ENCODE measurements at places on chromosomes 3 and 15.

GRCh38 chr3:45881078-45882022 lies 5.0 kb upstream of the CCR9 start:
- peak; percentile 91 for DNase-seq

- no peak for DNase-seq
Observed at GRCh38 chr15:25884370-25884769, 21.2 kb upstream of the ATP10A start.

- DNase-seq: no peak
Observed at GRCh38 chr3:17136136-17136721, 251.5 kb downstream of the PLCL2 start.

DNA sequence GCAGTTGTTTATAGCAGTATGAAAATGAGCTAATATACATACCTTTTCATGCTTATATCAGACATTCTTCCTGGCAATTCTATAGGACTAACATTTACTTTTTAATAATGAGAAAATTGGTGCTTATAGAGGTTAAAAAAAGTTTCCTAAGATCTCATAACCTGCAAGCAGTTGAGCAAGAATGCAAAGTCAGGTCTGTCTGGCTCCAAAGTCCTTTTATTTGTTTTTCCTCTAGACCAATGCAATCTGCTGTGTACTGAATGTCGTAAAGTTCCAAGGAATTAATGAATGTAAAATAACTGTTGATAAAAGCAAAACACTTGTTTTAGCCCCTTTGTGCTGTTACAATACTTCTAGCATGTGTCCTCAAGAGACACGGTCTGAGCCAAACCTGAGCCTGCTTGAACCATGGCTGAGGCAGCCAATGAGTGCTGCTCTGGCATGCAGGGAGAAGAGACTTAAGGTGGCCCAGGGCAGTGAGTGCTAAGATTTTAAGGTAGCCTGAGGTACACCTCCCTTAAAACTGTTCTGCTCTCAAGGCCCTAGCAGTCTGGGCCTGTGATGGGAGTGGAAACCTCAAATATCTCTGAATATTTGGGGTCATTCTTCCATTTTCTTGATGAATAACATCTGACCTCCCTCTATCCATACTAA lies 555.1 kb upstream of the NAALADL2 start:
- no peak for DNase-seq

- DNase-seq: peak; percentile 63
Observed at GRCh38 chr3:57983734-57984518, 24.3 kb upstream of the FLNB start.

DNA sequence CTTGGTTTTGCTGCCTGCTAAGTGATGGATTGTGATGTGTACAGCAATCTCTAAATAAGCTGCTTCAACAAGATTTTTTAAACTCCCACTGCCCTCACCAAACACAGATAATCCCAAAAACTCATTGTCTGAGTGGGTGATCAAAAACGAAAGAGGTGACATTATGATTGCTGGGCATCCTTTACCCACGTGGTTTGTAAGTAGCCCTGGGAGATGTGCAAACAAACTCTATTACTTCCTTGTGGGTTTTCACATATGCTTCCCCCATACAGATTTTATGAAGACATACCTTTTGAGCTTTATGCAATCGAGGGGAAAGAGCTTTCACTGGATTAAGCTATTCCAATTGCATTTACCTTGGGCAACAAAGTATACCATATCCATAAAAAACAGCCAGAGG lies 1000.4 kb downstream of the FHIT start:
- no peak for DNase-seq
